ENCODE measurements at places on chromosomes 13 and 19. TPM values are rescaled to one million over a fixed set of nuclear protein-coding genes. Genes with fewer than 3 reads are reported as not detected.

The MAST3 gene
- 3.0 TPM for total RNA-seq

The SERPINE3 gene
- not detected for total RNA-seq

The C13orf46 gene
- total RNA-seq: 0.44 TPM

The ZNF20 gene
- total RNA-seq: 3.6 TPM

The TTYH1 gene
- not detected for total RNA-seq

The ALKBH6 gene
- total RNA-seq: 20.2 TPM

The VSTM2B gene
- total RNA-seq: not detected

The DAND5 gene
- not detected for total RNA-seq

The EDNRB gene
- 12.5 TPM for total RNA-seq

The ATP11A gene
- total RNA-seq: 11.2 TPM

The CPAMD8 gene
- total RNA-seq: 0.57 TPM

The SSC5D gene
- 24.2 TPM for total RNA-seq

The ZIM2 gene
- total RNA-seq: not detected

The ZNF121 gene
- total RNA-seq: 50.3 TPM

The ERICH6B gene
- total RNA-seq: not detected

The PDX1 gene
- total RNA-seq: not detected

The CCDC169 gene
- 1.3 TPM for total RNA-seq

The GAPDHS gene
- total RNA-seq: not detected

The FFAR3 gene
- not detected for total RNA-seq

The THAP8 gene
- 3.1 TPM for total RNA-seq

The PEAK3 gene
- total RNA-seq: not detected

The YJEFN3 gene
- total RNA-seq: 0.57 TPM

The MYH14 gene
- total RNA-seq: not detected

The FUT6 gene
- total RNA-seq: not detected

The CERS1 gene
- 0.66 TPM for total RNA-seq

The RGCC gene
- total RNA-seq: 45.8 TPM

The GNA15 gene
- total RNA-seq: 0.14 TPM

The CEACAM4 gene
- not detected for total RNA-seq

The CYP2A6 gene
- not detected for total RNA-seq

The GARIN5A gene
- 0.44 TPM for total RNA-seq

The TMEM150B gene
- not detected for total RNA-seq

The ZNF878 gene
- total RNA-seq: 0.57 TPM

The FBXL3 gene
- total RNA-seq: 69.7 TPM

The APLP1 gene
- 2.1 TPM for total RNA-seq

The CGB1 gene
- not detected for total RNA-seq

The ARL11 gene
- total RNA-seq: not detected

The PROZ gene
- total RNA-seq: not detected

The RGL3 gene
- total RNA-seq: 1.4 TPM

The METTL21C gene
- not detected for total RNA-seq

The SIGLEC8 gene
- total RNA-seq: not detected

The GNG7 gene
- 0.44 TPM for total RNA-seq

Data from placental pericyte (primary cell).